ENCODE measurements at places on chromosomes 1 and 21. TPM values are rescaled to one million over a fixed set of nuclear protein-coding genes. Genes with fewer than 3 reads are reported as not detected.

CCNL2 gene
- 51.4 TPM for total RNA-seq

KRTAP19-1 gene
- total RNA-seq, result not detected

HDAC1 gene
- total RNA-seq, result 69.5 TPM

CHIA gene
- not detected for total RNA-seq

DNAH14 gene
- 7.5 TPM for total RNA-seq

KCND3 gene
- not detected for total RNA-seq

GJA5 gene
- total RNA-seq, result not detected

XCL1 gene
- total RNA-seq, result not detected

All from myometrial cell (primary cell).